ENCODE measurements at places on chromosomes 1 and 21.

GRCh38 chr1:12201352-12202189 is 28.3 kb upstream of the VPS13D start:
- DNase-seq = no peak

GRCh38 chr1:11151114-11151513 is 38.0 kb upstream of the ANGPTL7 start:
- no peak for DNase-seq

DNA sequence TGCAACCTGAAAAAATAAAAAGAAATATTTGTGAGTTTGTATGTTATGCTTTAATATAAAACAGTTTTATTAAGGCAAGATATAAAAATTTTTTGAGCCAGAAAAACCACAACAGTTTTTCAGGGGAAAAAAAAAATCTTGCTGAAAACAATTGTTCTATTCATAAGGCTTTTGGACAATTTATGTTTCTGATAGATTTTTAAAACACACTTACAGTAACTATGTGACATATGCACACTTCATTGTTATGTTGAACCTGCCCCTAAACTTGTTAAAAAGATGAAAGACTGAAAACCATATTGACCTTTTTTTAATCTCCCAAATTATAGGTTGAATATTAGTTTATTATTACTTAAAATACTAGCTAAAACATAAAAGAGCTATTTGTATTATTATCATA is 279.9 kb upstream of the C1orf105 start:
- no peak for DNase-seq

- no peak for DNase-seq
These were observed 31.9 kb downstream of the SPTA1 start for GRCh38 chr1:158654571-158654970.

DNA sequence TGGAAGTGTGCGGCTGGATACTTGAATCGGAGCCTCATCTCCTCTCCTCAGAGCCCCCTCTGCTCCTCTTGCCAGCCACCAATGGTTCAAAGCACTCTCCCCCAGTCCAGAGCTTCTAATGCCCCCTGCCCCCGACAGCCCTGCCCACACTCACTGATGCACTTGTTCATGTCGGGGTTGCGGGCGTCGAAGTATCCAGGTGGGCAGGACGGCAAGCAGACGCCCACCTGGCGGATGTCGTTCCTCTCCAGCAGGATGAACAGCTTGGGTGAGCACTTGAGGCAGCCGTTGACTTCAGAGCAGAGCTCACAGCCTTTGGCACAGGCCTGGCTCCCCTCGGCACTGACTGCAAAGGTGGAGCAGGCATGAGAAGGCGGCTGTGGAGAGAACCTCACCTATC is 18.4 kb downstream of the RSPO1 start:
- no peak for DNase-seq

GRCh38 chr1:37362594-37363385 is 111.6 kb upstream of the ZC3H12A start:
- DNase-seq = no peak

GRCh38 chr1:41574842-41575241 is 90.4 kb upstream of the EDN2 start:
- no peak for DNase-seq

DNA sequence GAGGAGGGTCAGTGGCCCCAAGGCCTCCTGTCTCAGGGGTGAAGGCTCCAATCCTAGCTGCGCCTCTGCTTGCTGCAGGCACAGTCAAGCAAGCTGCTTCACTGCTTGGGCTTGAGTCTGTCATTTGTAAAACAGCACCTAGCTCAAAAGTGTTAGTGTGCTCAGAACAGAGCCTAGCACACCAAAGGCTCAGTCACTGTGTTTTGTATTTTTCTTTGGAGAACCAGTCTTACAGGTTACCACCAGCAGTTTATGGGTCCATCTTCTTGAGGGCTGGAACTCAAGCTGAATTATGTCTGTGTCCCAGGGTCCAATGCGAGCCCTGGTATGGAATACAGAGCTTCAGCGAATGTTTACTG is 113.6 kb downstream of the DMRTB1 start:
- no peak for DNase-seq

GRCh38 chr21:46020581-46020980 is 39.0 kb downstream of the COL6A1 start:
- no peak for DNase-seq

- DNase-seq = no peak
These were observed 66.2 kb downstream of the RGL1 start for GRCh38 chr1:183871142-183871541.

- no peak for DNase-seq
These were observed 77.8 kb upstream of the C1orf105 start for GRCh38 chr1:172342584-172343239.

DNA sequence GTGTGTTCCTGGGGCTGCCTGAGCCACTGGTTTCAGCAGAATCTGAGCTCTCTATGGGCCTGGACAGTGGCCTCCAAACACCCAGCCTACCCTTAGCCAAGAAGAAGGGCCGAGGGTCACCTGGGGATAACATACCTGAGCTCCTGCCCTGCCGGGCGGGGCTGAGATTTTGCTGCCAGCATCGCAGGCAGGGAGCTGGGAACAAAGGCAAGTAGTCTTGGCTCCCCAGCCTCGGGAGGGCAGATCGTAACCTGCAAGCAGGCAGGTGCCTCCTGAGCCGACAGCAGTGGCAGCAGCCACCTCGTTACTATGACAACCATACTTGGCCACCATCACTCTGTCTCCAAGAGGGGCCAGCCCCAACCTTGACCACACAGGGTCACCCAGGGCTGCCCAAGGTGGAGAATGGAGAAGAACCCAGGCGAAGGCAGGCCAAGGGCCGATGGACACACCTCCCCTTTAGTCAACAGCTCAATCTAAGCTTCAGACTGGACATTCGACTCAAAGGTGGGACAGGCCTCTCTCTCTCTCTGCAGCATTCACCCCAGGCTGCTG is 54.6 kb downstream of the TOMM20 start:
- no peak for DNase-seq

GRCh38 chr1:41444246-41444645 is 40.2 kb downstream of the EDN2 start:
- no peak for DNase-seq

GRCh38 chr1:171250263-171250662 is 2.0 kb downstream of the FMO1 start:
- no peak for DNase-seq

- DNase-seq = no peak
These were observed 593.4 kb upstream of the ZP4 start for GRCh38 chr1:238484121-238484520.
